ENCODE measurements at places on chromosomes 7 and 10.

GRCh38 chr7:129169171-129169671 is 19.2 kb upstream of the SMO start:
- DNase-seq = no peak

DNA sequence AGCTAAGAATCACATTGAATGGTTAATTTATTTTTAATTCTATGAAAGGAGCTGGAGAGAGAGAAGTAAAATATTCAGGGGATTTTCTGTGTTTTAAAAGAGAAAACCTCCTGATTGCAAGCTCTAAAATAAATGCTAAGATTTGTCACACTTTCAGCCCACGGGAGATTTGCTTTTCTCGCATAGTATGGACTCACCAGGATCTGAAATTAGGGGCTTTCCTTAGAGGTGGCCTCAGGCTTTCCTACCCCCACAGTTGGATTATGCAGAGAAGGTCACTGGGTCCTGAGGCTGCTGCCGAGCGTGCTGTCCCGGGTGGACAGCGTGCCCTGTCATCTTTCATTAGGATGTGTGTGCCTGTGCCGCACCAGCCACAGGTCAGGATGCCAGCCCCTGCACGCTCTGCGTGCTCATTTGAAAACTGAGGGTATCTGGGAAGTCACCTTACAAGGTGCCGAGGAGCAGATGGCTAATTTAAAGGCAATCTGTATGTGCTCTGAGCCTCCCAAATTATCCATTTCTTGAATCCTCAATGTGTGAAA is 258.8 kb downstream of the CELF2 start:
- peak; percentile 42 for DNase-seq

- DNase-seq = no peak
Measured at GRCh38 chr7:141416650-141417270, 134.4 kb upstream of the AGK start.

- DNase-seq = no peak
Measured at GRCh38 chr7:81268551-81268950, 349.7 kb upstream of the SEMA3C start.

GRCh38 chr10:47038881-47039561 is 127.8 kb downstream of the PTPN20 start:
- no peak for DNase-seq

- no peak for DNase-seq
Measured at GRCh38 chr10:95359466-95359865, 68.7 kb upstream of the PDLIM1 start.

- DNase-seq = no peak
Measured at GRCh38 chr7:46004965-46005364, 83.9 kb upstream of the IGFBP3 start.

GRCh38 chr10:33117816-33118215 is 159.8 kb upstream of the ITGB1 start:
- no peak for DNase-seq

DNA sequence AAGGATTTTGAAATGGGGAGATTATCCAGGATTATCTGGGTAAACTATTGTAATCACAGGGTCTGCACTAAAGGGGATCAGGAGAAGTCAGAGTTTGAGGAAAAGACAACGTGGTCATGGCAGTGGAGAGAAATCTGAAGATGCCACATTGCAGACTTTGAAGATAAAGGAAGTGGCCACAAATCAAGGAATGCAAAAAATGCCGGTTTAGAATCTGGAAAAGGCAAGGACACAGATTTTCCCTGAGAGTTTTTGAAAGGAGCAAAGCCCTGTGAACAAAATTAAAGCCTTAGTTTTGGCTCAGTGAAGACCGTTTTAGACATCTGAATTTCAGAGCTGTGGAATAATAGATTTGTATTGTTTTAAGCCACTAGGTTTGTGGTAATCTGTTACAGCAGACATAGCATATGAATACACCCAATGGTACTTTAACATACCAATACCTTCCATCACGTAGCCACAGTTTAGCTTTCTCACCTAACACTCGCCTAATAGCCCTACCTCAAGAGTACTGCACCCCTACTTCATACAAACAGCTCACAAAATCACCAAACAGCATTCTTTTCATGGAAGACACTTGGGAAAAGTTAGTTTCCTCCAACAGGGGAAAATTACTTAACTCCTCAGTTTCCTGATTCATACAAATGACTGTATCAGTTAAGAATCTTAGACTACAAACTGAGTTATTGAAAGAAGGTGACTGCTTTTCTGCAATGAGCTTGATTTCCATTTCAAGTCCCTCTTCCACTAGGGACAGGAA is 446.5 kb downstream of the INHBA start:
- no peak for DNase-seq

DNA sequence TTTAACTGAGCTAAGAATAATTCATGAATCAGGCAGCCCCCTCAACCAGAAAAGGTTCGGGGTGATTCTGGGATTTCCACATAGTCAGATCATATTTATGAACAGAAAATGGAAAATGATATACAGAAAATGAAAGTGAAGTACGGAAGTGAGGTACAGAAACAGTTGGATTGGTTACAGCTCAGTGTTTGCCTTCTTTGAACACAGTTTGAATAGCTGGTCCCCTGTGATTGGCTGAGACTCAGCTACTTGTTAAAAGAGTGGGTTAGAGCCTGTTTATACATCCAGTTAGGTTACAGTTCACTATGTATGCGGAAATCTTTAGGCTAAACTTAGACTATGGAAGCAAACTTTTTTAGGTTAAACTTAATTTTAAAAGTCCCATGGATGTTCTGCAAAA is 511.7 kb downstream of the PLXDC2 start:
- DNase-seq = no peak

- no peak for DNase-seq
Measured at GRCh38 chr7:38806912-38807311, 102.1 kb downstream of the VPS41 start.

GRCh38 chr10:23439452-23439960 is 631 bp downstream of the OTUD1 start:
- no peak for DNase-seq

DNA sequence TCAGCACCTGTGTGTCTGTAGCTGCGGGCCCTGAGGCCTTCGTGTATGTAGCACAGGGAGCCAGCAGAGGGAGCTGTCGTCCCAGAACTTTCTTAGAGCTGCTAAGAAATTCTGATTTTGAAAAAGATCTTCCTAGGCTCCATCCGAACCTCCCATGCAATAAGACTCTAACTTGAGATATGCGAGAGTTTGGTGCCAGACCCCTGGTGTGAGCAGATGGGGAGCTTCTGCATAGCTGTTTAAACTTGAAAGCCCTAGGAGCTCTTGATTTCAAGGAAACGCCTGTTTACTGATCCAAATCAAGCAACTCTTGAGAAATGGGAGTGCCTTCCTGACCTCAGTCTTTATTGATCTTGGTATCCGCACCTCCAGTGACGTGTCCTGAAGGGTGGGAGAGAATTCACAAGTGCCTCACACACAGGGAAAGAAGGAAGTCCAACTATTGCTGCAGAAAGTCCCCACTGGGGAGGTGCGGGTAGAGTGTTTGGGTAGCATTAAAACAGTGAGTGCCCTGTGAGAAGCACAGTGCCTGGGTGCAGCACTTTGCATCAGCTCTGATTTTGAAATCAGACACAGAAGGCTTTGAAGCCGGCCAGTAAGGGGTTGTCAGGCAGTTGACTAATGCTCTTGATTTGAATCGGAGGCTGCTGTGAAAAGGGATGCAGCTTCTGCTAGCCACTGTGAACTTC is 66.4 kb upstream of the STRIP2 start:
- DNase-seq = peak; percentile 91

GRCh38 chr10:82160307-82160706 is 285.3 kb downstream of the NRG3 start:
- no peak for DNase-seq

DNA sequence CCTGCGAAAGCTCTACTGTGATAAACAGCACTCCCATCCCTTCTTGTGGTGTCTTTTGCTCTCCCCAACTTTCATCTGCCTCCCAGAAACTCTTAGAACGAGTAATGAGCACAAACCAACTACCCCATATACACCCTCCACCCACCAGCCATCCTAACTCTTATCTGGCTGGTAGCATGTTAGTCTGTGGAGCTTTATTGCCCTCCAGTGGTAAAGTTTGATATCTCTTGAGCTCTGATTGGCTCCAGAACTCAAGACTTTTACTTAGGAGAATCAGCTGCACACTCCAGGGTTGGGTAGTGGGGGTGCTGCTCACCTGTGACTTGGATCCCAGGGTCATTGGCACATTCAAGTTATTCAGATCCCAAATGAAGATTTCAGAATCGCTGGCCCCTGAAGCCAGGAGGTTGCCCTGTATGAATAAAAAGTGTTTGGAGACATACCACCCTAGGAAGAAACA is 10.9 kb downstream of the SEC31B start:
- peak; percentile 34 for DNase-seq

DNA sequence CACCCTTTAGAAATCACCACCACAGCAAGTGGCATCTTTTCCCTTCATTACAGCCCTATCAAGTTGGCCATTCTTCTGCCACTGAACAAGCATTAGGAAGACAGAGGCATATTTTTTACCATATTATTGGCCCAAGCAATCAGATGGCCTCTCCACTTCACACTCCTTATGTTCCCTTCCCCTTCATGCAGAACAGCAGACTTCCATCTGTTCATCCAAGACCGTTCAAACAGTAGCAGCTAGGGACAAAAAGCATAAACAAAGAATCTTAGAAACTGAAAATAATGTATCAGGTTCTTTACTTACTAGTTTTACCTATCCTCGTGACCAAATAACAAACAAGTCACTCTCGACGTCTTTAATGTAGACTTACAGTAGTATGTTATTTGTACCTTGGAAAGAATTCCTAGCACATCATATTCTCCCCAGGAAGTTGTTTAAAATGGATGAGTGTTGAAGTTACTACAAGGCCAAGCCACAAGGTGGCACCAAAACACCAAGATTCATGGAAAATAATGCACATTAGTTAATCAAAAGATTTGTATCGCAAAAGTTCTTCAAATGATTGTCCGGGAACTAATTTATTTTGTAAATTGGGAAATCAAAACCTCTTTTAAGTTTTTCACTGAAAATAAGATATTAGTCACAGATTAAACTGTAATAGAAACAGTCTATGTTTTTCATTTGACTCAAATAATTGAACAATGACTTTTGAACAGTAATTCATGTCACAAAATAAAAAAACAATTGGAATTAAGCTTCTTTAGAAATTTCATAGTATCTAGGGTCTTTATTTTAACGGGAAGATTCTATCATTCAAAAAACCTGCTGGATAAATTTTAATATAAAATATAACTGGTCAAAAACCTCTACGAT is 112.1 kb downstream of the VPS41 start:
- DNase-seq = peak; percentile 82

DNA sequence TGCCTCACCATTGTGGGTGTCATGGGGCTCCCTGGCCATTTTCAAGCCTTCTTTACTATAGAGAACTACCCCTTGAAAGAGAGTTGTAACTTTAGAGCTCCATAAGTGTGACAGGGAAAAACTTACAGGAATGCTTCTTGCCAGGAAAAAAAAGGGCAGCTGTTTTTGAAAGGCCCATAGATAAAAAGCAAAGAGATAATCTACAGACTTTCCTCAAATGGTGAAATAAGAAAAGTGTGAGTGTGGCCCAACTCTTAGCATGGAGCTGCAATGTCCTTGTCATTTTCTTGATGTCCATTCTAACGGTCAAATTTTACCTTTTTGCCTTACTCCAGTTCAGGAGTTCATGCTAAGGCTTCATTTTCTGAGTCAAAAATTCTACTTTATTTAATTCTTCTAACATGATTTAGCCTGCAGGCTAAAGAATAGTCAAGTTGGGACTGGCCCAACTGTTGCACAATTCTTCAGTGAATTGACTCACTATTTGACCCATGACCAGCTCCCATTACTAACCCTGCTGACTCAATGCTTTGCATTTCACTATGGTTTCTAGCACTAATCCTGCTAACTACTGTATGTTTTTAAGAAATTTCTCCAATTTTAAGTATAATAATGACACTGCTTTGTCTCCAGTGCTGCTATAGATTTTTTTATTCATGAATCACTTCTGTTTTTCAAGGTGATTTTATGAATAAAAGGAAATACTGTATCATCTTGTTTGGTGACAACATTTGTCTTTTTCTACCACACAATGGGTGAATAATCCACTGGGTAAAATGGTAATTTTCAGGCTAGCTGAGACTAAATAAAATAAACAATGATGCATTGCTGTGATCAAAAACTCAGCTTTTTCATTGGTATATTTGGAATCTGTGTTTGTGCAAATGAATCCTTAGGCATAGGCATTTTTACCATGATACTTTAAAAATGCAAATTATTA is 41.4 kb upstream of the SGCE start:
- no peak for DNase-seq

- no peak for DNase-seq
Measured at GRCh38 chr7:74051629-74052410, 23.8 kb downstream of the ELN start.

DNA sequence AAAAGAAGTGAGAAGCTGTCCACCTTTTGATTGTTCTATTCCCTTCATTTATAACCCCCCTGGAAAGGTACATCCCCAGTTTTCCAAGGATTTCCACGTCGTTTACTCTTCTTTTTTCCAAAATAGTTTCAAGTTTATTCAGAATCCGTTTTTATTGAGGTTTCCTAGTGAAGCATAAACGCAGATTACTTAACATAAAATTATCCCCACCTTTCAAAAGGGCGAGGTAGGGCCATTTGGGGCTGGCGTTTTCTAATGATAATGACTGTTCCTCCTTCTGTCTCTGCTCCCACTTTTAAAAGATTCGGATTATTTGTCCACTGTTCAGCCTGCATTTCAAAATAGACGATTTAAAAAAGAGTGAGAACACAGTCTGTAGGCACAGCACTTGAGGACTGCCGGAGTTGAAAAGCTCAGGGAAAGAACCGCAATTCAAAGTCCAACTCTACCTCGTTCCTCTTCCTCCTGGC is 165.2 kb upstream of the PPP1R3A start:
- no peak for DNase-seq

- DNase-seq = no peak
Measured at GRCh38 chr10:78184851-78185692, 151.4 kb downstream of the RPS24 start.

DNA sequence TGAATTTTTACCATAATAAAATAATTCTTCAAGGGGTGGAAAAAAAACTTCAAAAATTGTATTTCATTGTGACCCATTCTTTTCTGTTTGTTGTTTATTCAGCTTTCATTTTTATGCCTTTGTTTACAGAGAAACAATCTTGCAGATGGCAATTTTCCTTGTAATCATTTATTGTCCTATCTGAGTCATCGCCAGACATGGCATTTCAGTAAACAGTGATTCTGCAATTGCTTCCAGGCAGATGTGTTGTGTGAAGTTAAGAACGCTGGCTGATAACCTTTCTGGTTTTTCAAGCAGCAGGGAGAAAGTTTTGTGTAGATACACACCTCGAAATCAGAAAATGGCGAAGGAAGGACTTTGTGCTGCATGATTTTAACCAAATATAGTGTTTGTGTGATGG is 80.7 kb upstream of the RPA3 start:
- no peak for DNase-seq

- DNase-seq = no peak
Measured at GRCh38 chr10:84292502-84292901, 35.9 kb upstream of the CCSER2 start.

- DNase-seq = no peak
Measured at GRCh38 chr7:73350306-73351068, 22.5 kb downstream of the FKBP6 start.

GRCh38 chr7:44259547-44260457 is 59.0 kb downstream of the YKT6 start:
- peak; percentile 84 for DNase-seq

- no peak for DNase-seq
Measured at GRCh38 chr7:122137251-122138077, 6.6 kb downstream of the AASS start.

GRCh38 chr7:131325179-131325840 is 2.4 kb upstream of the MKLN1 start:
- DNase-seq = no peak
